ENCODE measurements at places on chromosomes 1 and 21. TPM values are rescaled to one million over a fixed set of nuclear protein-coding genes. Genes with fewer than 3 reads are reported as not detected.

LCE1A gene
- not detected for total RNA-seq

DNA sequence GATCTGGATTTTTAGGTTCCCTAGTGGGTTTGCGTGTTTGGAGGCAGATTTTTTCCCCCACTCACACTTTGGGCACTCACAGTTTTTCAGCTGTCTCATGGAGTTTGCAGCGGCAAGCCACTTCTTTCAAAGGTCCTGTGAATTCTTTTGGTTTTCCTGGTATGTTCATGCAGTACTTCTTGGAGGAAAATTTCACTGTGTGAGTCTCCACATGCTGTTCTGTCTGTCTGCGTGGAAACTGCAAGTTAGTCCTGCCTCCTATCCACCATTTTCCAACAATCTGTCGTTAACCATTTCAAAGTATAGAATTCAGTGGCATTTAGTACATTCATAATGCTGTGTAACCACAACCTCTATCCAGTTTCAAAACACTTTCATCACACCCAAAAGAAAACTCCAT lies 793 bp upstream of the FMO1 start:
- no peak overlapping the region for H3K4me3 ChIP-seq
- no peak overlapping the region for H3K27ac ChIP-seq
- H3K27me3 ChIP-seq, result peaks cover 11% of the 10 kb centered on the region
- no peaks in the 10 kb centered on the region for H3K4me1 ChIP-seq

GRCh38 chr1:12316331-12316730 lies 86.5 kb downstream of the VPS13D start:
- DNase-seq, result no peak
- peaks cover 7% of the 10 kb centered on the region for H3K4me1 ChIP-seq
- H3K4me3 ChIP-seq, result no peak overlapping the region
- H3K36me3 ChIP-seq, result peaks cover 87% of the 10 kb centered on the region

GRCh38 chr1:158121604-158122254 lies 59.0 kb upstream of the CD1D start:
- peaks cover 11% of the 10 kb centered on the region for H3K27me3 ChIP-seq
- H3K36me3 ChIP-seq, result no peaks in the 10 kb centered on the region
- H3K4me1 ChIP-seq, result no peaks in the 10 kb centered on the region
- no peak overlapping the region for H3K4me3 ChIP-seq

GAS5 gene
- total RNA-seq, result 310 TPM

- H3K4me1 ChIP-seq, result no peaks in the 10 kb centered on the region
- H3K36me3 ChIP-seq, result no peaks in the 10 kb centered on the region
- H3K4me3 ChIP-seq, result no peak overlapping the region
- no peaks in the 10 kb centered on the region for H3K27me3 ChIP-seq
- no peak overlapping the region for H3K27ac ChIP-seq
Observed at GRCh38 chr1:200901796-200902444, 7.2 kb downstream of the INAVA start.

GRCh38 chr1:156123356-156124196 lies 9.1 kb downstream of the LMNA start:
- peak overlapping the region; percentile 39 for H3K4me3 ChIP-seq
- peak overlapping the region; percentile 95 for H3K27ac ChIP-seq
- H3K27me3 ChIP-seq, result no peaks in the 10 kb centered on the region
- H3K4me1 ChIP-seq, result peaks cover 99% of the 10 kb centered on the region
- H3K36me3 ChIP-seq, result no peaks in the 10 kb centered on the region
- DNase-seq, result peak; percentile 97

GRCh38 chr1:231878737-231879136 lies 252.1 kb downstream of the DISC1 start:
- no peak for DNase-seq
- no peaks in the 10 kb centered on the region for H3K4me1 ChIP-seq
- H3K4me3 ChIP-seq, result no peak overlapping the region
- no peaks in the 10 kb centered on the region for H3K36me3 ChIP-seq
- no peaks in the 10 kb centered on the region for H3K27me3 ChIP-seq
- H3K27ac ChIP-seq, result no peak overlapping the region

GRCh38 chr1:202112859-202113689 lies 9.6 kb upstream of the GPR37L1 start:
- no peak overlapping the region for H3K27ac ChIP-seq
- no peaks in the 10 kb centered on the region for H3K36me3 ChIP-seq
- no peak overlapping the region for H3K4me3 ChIP-seq
- no peak for DNase-seq
- no peaks in the 10 kb centered on the region for H3K27me3 ChIP-seq

GRCh38 chr1:234499943-234500245 lies 20.9 kb upstream of the TARBP1 start:
- H3K27ac ChIP-seq, result peak overlapping the region; percentile 83
- H3K36me3 ChIP-seq, result no peaks in the 10 kb centered on the region
- DNase-seq, result no peak
- H3K27me3 ChIP-seq, result no peaks in the 10 kb centered on the region
- peaks cover 23% of the 10 kb centered on the region for H3K4me1 ChIP-seq

DNA sequence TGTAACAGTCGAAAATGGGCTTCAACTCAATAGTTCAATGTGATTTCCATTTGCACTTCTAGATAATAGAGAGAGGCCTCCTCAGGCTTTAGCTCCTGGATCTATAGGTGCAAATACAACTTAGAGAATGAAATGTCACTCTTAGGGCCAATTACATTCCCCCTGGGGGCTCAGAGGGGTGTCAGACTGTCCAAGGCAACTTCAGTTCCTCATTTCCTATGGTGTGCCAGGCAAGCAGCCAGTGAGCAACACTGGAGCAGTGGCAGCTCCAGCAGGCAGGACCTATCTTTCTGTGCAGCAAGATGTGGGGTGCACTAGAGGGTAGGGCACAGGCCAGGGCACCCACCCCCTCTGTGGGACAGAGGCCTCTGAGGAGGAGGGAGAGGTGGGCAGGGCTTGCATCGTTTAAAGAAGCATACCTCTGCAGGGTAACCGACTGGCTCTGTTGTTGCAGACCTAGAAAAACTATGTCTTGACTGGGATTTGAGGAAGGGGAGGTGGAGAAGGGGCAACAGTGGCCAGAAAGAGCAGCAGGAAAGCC lies 97.3 kb downstream of the SUSD4 start:
- no peak for DNase-seq
- no peak overlapping the region for H3K4me3 ChIP-seq
- H3K36me3 ChIP-seq, result no peaks in the 10 kb centered on the region
- H3K4me1 ChIP-seq, result no peaks in the 10 kb centered on the region
- no peaks in the 10 kb centered on the region for H3K27me3 ChIP-seq

DNA sequence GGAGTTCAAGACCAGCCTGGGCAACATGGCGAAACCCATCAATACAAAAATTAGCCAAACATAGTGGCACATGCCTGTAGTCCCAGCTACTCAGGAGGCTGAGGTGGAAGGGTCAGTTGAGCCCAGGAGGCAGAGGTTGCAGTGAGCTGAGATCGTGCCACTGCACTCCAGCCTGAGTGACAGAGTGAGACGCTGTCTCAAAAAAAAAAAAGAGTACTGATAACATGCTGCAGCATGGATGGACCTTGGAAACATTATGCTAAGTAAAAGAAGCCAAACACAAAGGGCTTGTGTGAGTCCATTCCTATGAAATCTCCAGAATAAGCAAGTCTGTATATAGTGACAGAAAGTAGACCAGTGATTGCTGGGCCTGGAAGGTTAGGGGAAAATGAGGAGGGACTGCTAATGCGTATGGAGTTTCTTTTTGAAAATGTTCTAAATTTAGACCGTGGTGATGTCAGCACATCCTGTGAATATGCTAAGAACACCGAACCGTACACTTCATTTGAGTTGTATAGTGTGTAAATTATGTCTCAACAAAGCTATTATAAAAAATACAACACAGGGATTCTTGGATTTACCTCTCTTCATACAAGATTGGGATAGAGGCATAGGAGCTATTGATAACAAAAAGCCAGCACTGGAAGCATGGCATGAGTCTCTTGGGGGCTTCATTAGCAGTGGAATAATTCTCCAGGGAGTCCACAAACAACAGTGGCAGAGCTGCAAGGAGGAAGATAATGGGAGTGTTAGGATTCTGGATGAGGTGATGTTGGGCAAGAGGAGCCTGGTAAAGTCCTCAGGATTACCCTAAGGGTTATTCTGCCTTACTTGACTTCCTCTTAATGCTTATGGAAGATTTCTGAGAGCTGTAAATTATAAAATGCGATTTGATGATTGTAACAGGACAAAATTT lies 73.5 kb downstream of the TTC3 start:
- peaks cover 63% of the 10 kb centered on the region for H3K36me3 ChIP-seq
- no peaks in the 10 kb centered on the region for H3K4me1 ChIP-seq
- no peak overlapping the region for H3K4me3 ChIP-seq
- H3K27me3 ChIP-seq, result no peaks in the 10 kb centered on the region

AMIGO1 gene
- total RNA-seq, result 13.3 TPM

GRCh38 chr1:6805004-6805416 lies 19.8 kb downstream of the CAMTA1 start:
- no peak for DNase-seq
- H3K4me1 ChIP-seq, result peaks cover 23% of the 10 kb centered on the region
- no peak overlapping the region for H3K27ac ChIP-seq
- H3K27me3 ChIP-seq, result no peaks in the 10 kb centered on the region
